ENCODE measurements at places on chromosomes 5 and 9.

DNA sequence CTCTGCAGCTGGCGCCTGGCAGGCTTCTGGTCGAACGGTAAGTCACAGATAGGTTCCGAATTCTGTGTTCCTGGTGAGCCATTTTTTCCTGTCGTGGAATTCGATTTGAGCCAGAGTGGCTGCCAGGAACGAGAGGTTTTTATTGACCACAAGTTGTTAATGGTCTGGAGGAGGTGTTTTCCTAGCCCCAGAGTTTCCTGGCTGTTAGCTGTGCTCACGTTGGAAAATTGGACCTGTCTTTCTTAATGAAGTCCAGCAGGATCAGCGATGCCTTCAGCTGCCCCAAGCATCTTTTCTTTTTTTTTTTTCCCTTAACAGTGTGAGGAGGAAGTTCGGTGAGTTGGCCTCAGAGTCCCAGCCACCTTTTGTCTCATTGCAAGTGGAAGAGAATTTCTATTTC, 62.9 kb downstream of the COL5A1 start:
- DNase-seq: no peak

- DNase-seq: peak; percentile 29
These were observed 32.1 kb downstream of the LCP2 start for GRCh38 chr5:170265522-170265921.

GRCh38 chr9:76676857-76677256, 87.4 kb upstream of the PCA3 start:
- DNase-seq: no peak

GRCh38 chr9:128121924-128122808, 5.4 kb downstream of the PTGES2 start:
- DNase-seq: no peak

GRCh38 chr5:163964671-163965070, 459.3 kb downstream of the MAT2B start:
- DNase-seq: no peak

DNA sequence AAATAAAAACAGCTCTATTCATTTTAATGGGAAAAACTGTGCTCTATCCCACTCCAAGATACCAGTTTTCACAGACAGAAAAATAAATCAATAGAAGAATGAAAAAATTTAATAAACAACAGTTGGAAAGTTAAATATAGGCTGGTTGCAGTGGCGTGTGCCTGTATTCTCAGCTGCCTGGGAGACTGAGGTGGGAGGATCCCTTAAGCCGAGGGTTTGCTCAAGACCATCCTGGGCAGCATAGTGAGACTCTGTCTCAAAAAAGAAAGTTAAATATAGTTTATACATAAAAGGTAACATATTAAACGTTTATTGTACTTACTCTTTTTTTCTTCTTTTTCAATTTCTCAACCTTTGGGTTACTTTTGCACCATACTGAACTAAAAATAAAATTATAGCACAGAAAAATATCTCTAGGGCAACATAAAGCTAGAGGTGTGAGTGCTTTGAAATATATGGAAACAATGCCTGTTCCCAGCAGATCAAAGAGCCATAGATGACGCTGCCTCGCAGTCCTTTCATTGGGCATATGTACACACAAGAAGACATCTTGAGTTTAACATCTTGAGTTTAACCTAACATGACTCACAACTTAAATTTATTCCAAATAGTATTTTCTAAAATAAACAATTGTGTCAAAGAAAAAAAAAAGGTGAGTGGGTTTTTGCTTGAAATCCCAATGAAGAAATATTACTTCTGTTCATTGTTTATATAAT, 25.7 kb upstream of the KLF9 start:
- DNase-seq: no peak

DNA sequence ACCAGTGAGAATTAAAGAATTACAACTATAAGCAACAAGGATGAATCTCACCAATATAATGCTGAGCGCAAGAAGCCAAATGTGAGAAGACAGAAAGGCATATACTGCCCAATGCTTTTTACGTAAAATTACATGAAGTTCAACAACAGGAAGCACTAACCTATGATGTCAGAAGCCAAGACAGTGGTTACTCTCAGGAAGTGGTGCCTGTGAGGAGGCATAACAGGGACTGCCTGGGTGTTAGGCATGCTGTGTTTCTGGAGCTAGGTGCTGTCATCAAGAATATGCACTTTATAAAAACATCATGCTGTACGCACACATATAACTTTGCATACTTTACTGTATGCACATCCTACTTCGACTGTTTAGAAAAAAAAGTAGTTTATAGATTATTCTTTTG, 30.1 kb downstream of the FRMD3 start:
- DNase-seq: peak; percentile 29

DNA sequence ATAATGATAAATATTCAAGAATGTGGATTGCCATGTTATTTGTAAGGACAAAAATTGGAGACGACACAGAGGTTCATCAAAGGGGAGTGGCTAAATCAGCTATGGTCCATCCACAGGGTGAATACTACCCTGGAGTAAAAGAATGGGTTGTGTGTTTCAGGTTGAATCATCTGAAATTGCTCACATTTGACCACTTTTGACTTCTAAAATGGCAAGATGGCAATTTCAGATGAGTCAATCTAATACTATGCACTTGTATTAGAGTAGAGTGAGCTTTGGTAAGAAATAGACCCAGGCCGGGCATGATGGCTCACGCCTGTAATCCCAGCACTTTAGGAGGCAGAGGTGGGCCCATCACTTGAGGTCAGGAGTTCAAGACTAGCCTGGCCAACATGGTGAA, 131.8 kb downstream of the GAPVD1 start:
- DNase-seq: no peak

DNA sequence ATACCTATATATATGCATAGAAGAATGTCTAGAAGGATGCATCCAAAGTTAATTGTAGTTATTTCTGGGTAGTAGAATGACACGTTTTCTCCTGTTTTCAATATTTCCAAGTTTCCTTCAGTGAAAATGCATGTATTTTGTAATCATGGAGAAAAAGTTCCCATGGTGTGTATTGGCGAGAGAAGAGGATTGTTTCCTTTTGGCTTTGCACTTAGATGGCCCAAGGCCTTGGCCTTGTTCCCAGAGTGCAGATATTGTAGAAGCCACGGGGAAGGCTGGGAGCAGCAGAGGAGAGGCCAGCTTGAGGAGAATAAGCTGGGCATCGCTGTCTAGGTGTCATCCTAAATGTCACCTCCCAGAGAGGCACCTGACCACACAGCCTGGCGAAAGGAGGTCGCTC, 44.0 kb downstream of the IRF1 start:
- no peak for DNase-seq

- DNase-seq: peak; percentile 27
These were observed 536 bp upstream of the SLC6A7 start for GRCh38 chr5:150189326-150189725.

- no peak for DNase-seq
These were observed 494.9 kb downstream of the PSAT1 start for GRCh38 chr9:78791779-78792178.

DNA sequence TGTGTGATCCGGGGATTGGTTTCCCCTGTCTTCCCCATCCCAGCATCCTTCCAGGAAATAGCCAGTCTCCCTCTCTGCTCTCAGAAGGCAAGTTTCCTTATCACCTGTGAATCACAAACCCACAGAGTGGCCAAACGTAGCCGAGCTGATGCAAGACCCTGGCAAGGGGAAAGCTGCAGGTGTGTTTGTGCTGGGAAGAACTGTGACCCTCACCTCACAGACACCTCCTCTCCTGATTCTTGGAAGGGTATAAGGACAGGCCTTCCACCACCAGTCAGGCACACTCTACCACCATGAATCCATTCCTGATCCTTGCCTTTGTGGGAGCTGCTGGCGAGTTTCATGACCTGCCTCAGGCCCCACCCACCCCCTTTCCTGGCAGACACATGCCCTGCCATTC, at the start of gene PRSS3:
Gene PRSS3 (plus strand): TSS at position 281 of the 400 bp plus-strand sequence. CDS start 13 bp downstream, at position 294.
- no peak for DNase-seq

GRCh38 chr9:119375892-119376291, 6.7 kb upstream of the BRINP1 start:
- DNase-seq: peak; percentile 51

GRCh38 chr9:16304301-16304700, 566.2 kb downstream of the BNC2 start:
- no peak for DNase-seq

DNA sequence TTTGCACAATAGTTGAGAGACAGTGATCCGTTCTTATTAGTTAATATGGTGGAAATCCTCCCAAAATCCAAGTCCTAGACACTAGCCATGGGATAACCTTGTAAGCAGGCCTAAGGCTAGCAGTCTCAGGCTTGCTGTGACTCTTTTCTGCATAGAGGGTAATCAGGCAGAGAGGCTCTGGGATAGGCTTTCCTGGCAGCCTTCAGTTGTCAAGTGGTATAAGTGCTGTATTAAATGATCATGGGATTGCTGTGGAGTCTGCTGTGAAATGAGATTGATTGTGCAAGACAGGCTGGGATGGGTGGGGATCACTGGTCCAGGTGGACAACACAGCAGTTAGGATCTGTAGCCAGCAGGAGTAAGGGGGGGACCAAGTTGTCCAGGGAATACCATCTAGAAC, 416.4 kb downstream of the TLE4 start:
- DNase-seq: no peak

DNA sequence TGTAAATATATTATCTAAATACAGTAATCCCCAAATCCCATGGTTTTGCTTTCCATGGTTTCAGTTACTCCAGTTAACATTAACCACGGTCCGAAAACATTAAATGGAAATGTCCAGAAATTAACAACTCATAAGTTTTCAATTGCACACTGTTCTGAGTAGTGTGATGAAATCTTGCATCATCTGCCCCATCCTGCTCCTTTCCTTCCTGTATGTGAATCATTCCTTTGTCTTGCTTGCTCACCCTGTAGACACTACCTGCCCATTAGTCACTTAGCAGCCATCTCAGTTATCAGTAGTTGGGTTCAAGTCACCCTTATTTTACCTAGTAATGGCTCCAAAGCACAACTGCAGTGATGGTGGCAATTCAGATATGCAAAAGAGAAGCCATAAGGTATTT, 1568.5 kb upstream of the WWC1 start:
- DNase-seq: no peak

DNA sequence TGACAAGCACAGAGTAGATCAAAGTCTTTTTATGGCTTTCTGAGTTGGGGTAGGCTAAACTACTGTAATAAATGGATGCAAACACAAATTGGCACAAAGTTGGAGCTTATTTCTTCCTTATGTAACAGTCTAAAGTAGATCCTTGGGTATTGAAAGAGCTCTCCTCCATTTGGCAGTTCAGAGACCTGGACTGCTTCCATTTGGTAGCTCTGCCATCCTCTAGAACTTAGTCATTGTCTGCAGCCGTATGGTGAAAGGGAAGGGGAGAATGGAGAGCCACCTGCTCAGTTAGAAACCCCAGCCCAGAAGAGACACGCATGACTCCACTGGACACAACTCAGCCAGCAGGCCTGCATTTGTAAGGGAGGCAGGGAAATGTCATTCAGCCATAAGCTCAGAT, 345.0 kb downstream of the DMAC1 start:
- no peak for DNase-seq

DNA sequence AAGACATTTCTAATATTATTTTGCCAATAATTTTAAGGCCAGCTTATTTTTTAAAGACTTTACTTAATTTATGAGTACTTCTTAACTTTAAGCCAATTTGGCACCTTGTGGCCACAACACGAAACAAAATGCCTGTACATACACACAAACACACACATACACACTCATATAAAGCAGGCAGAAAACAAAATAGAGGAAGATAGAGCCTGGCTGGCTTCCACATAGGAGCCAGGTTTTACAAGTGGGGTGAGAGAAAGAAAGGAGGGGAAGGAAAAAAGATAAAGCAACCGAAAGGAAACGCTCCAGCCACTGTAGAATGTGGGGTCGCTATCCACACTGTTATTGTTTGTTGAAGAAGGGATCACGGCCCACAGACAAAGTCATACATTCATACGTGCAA, 10.4 kb downstream of the GMCL2 start:
- DNase-seq: peak; percentile 43

GRCh38 chr9:33153666-33154065, 13.5 kb downstream of the B4GALT1 start:
- peak; percentile 54 for DNase-seq

DNA sequence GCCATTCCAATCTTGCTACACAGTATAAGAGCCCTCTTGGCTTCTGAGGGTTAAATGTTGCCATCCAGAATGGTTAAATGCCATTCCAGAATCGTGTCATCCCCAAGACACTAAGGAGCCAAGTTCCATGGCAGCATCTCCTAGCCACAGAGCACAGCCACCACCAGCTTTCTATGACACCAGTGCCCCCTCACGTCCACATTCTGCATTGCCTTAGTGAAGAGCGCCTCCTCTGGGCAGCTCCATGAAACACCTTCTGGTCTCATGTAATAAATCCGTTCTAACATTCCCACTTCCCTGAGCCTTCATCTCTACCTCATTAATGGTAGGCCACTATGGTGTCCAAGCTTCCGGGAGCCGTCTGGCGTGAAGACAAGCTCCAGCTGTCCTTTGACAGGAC, 12.4 kb downstream of the CBY3 start:
- DNase-seq: peak; percentile 84

- peak; percentile 59 for DNase-seq
These were observed 3.2 kb upstream of the PJA2 start for GRCh38 chr5:109412981-109413402.

GRCh38 chr5:126192226-126192625, 231.0 kb upstream of the GRAMD2B start:
- DNase-seq: no peak

DNA sequence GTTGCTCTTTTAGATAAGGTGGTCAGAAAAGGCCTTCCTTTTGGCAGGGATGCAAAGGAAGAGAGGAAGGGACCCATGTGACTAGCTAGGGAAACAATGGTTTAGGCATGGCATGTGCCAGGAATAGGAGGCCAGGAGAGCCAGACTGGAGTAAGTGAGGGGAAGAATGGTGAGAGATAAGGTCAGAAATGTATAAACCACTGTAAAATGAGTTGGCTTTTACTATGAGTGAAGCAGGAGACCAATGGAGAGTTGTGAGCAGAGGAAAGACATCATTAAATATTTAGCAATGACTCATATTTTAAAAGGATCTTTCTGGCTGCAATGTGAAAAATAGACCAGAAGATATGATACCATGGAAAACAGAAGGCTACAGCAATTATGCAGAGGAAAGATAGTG, 50.9 kb downstream of the AP3B1 start:
- peak; percentile 5 for DNase-seq

DNA sequence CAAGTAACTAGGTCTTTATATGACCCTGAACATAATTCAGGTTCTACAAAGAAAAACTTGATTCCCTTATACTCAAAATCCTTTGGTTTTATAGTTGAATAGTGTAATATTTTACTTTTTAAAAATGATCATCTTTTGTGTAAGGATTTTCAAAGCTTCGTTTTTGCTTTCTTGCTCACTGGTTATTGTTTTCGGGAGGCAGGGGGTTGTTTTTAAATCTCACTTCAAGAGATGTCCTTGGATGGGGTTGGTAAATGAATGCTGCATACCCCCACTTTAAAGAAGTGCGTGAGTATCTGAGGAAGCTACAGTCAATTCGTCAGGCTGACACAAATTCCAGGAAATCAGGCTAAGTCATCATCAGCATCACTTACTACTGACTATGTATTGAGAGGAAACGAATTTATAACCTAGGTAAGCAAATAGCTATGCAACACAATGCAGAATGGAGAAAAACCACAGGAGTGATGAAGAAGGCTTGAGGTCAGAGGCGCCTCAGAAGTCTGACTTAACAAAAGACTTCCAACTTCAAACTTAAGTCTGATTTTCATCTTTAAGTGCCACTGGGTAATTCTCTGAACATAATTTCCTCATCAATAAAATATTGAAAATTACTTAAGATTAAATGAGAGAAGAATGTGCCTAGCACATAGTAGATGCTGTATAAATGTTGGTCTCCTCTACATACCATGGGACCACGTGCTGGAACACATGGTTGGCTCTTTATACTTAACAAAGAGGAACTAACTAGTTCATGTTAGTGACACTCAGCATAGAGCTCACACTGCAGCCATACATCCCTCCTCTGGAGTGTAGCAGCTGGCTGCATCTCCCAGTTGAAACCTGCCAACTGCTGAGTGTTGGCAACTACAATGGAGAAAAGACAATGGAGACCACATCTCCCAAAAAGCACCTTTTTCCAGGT, 106.0 kb upstream of the KIF2A start:
- peak; percentile 53 for DNase-seq
